Spinal cord (tissue), 10 donors: ENCODE measurements at places on chromosomes 12 and 14.

DNA sequence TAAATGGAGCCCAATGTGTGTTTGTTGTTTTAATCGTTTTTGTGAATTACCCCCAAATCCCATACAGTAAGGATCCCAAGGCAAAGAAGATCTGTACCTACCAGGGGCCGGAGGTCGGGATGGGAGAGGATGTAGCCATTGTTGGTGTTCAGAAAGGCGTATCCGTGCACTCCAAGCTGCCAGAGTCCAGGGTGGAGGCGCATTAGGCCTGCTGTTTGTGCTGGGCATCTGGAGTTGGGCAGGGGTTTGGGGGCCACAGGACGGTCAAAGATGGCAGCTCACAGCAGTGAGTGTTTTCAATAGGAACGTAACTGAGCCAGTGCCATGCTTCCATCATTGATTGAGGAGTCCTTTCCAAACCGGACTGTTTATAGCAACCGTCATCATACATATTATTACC, 40.2 kb downstream of the CACNA2D4 start:
- DNase-seq = no peak

DNA sequence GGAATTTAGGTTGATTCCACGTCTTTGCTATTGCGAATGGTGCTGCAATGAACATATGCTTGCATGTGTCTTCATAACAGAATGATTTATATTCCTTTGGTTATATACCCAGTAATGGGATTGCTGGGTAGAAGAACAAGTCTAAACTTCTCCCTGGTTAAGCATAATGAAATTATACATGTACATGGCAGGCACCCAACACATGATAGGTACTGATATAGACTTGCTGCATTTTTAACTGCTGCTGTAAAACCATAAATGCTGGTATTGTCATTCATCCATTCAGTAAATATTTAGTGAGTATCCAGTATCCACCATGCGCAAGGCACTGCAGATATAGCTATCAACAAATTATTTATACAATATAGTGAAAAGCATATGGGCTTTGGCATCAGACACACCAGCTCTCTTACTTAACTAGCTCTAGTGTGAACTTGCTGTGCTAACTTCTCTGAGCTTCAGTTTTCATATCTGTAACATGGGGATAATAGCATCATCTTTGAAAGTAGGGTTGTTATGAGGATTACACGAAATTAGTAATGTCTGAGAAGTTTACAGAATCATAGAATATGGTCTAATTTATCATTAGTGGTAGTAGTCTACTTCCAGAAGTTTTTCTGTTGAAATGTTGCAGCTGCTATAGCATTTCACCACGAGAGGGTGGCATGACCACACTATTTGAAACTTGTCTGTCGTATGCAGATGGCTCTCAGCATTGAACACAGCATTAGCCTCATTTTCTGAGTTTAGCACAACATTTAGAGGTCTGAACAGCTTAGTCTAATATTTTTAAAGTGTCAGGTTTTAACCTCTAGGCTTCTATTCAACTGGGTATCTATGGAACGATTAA, 32.0 kb upstream of the SEL1L start:
- peak; percentile 92 for DNase-seq

DNA sequence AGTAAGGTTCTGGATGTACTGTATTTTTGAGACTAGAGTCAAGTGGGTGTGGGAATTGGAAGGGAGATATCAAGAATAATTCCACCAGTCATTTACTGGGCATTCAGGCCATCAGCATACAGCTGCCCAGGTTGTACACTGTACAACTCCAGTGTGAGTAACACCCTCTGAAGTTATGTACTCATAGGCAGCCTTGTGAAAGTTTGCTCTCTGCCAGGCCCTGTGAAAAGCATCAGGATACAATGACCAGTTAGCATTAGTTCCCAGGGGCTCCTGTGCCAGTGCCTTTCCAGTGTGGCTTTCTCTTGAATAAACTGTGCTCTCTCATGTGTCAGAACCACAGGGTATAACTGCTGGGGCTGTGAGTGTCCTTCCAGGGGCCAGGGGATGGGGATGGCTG, 89.7 kb downstream of the LGMN start:
- DNase-seq = no peak

- no peak for DNase-seq
These were observed 75.4 kb downstream of the CCDC92 start for GRCh38 chr12:123897221-123897620.

GRCh38 chr14:101757064-101757838, 4.3 kb upstream of the PPP2R5C start:
- no peak for DNase-seq
